ENCODE measurements at places on chromosomes 5 and 9. TPM values are rescaled to one million over a fixed set of nuclear protein-coding genes. Genes with fewer than 3 reads are reported as not detected.

The ARL15 gene
- 13.2 TPM for total RNA-seq

The SPINK13 gene
- not detected for total RNA-seq

GRCh38 chr5:75331-76320 is 16.3 kb upstream of the PLEKHG4B start:
- DNase-seq = no peak

DNA sequence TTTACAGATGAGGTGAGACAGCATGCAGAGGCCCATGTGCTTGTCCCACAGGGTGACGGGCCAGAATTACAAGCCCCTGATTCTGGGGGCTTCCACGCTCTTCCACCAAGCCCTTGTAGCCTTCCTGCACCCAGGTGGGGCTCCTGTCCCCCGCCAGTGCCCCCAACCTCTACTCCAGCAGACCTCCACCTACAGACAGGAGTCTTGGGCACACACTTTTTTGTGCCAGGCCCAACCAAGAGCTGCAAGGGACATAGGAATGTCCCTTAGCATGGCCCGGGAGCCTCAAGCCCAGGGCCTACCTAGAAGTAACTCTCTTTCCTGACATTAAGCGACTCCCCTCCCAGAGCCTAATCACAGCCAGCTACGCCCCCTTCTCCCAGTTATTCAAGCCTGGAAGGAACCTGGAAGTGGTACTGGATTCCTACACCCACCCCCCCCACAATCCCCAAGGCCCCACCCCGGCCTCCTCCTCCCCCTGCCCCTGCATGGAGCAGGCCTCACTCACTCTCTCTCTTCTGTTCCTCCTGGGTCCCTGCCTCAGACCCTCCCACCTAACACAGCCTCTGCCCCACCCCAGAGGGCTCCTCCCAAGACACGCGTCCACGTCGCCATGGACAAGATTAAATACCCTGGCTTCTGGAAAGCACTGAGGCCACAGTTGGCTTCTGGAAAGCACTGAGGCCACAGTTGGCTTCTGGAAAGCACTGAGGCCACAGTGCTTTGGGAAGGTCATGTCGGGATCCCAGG is 30.5 kb downstream of the ADAMTS2 start:
- DNase-seq = no peak

The FNIP1 gene
- 77.2 TPM for total RNA-seq

DNA sequence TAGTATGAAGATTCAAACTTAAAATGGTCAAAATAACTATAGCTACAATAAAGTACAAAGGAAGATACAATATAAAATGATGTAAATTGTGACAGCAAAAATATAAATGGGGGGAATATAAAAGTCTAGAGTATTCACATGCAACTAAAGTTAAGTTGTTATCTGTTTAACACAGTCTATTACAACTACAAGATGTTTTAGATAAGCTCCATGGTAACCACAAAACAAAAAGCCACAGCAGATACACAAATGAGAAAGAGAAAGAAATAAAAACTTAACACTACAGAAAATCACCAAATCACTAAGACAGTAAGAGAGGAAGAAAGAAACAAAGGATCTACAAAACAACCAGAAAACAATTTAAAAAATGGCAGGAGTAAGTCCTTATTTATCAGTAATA is 17.0 kb upstream of the SH3TC2 start:
- no peak for DNase-seq

The ANKRD20A1 gene
- not detected for total RNA-seq

GRCh38 chr5:168800701-168801100 is 221.5 kb upstream of the PANK3 start:
- DNase-seq = no peak

GRCh38 chr9:110555551-110556331 is 23.8 kb downstream of the SVEP1 start:
- DNase-seq = peak; percentile 53

The C9orf72 gene
- 8.1 TPM for total RNA-seq

The WNT8A gene
- total RNA-seq = not detected

DNA sequence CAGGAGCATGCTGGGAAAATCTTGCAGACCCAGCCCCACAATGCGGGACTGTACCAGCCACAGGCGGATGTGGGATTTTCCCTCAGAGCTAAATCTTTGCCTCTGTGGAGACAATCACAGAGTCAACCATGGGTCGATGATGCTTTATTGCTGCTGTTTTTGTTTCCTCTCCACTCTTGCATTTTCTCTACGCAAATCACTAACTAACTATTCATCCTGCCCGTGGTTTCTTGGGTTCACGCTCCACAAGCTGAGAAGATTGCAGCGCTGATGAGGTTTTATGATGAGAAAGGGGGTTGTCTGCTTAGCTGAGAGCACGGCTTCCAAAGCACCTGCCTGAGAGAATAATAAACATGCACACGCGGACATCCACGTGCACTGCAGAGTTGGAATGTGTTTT is 500.2 kb upstream of the ADAMTS16 start:
- no peak for DNase-seq

DNA sequence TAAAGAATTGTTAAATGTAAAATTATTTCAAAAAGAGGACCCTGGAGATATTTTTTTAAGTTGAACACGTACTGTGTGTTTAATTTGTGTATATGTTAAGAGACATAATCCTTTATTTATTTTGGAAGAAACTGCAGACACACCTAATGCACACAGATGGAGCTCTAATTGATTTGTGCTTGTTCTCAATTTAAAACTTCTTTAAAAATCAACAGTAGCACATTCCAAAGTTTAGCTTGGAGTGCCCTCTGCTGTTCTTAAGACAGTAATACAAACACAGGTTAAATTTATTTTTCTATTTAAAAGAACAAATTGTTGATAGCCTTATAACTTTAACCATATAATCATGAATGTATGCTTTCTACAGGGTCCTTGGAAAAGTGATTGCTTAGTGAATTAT is 277.6 kb upstream of the ADAMTS16 start:
- peak; percentile 35 for DNase-seq

The ADGRV1 gene
- total RNA-seq = 4.4 TPM

The IL9 gene
- not detected for total RNA-seq

DNA sequence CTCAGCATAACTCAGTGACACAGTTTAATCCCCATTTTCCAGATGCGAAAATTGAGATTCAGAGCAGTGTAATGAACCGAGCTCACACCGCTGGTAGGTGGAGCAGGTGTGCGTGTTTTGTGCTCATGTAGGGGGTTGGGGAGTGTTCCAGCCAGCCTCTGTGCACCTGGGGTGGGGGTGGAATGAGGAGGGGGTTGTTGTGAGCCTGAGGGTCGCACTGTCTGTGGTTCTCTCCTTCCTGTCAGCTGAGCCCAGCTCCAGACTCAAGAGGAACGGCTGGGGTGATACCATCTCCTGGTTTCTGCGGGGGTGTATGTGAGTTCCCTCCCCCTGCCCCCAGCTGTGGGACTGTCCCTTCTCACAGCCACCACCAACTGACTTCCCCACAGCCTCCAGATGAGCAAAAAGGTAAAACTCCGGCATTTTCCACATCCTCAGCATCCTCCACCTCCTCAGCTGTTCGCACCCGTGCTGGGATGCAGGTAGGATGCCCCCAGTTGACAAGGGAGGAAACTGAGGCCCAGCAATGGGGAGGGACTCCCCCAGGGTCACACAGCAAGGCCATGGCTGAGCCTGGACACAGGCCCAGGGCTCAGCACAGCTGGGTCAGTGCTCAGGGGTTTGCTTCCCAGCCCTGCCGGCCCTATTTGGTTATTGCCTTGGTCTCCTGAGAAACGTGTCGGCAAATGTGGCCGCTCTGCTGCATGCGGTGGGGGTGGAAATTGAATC is 2.1 kb downstream of the SH2D3C start:
- no peak for DNase-seq

- DNase-seq = no peak
Measured at GRCh38 chr9:14006386-14007187, 307.4 kb downstream of the NFIB start.

The PCDHB5 gene
- total RNA-seq = 0.36 TPM

DNA sequence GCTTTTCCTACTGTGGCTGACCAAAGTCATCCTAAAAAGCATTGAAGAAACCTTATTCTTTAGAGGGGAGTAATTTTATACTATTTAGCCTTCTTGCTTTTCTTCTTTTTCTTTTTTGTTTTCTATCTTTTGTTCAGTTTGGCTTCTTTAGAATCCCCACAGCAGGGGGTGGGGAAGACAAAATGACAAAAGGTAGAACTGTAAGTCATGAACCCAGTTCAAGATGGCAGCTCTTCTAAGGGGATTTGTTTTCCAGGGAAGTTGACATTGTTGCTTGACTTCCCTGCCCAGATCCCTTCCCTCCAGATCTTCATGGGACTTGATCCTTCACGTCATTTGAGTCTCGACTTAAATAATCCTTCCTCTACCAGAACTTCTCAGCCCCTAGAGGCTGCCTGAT is 692.4 kb upstream of the DMAC1 start:
- DNase-seq = no peak

- peak; percentile 53 for DNase-seq
Measured at GRCh38 chr9:71748280-71748743, 20.0 kb downstream of the CEMIP2 start.

- DNase-seq = no peak
Measured at GRCh38 chr5:107447587-107447986, 223.2 kb downstream of the EFNA5 start.

DNA sequence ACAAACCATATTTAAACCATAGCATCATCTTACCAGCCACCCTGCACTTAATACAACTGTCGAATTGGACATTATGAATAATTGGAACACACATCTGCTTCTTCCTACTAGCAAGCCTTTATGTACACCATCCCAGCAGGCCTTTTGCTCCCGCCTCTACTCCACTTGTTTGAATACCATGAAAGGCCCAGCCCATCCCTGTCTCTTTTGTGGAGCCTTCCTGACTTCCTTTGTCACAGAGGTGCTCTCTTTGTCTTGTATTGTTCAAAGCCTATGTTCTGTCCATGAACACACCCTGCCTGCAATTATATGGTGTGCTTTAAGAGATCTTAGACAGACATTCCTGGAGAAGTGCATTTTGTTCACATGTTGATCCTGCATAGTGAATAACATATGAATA is 465.7 kb downstream of the DIRAS2 start:
- DNase-seq = no peak

DNA sequence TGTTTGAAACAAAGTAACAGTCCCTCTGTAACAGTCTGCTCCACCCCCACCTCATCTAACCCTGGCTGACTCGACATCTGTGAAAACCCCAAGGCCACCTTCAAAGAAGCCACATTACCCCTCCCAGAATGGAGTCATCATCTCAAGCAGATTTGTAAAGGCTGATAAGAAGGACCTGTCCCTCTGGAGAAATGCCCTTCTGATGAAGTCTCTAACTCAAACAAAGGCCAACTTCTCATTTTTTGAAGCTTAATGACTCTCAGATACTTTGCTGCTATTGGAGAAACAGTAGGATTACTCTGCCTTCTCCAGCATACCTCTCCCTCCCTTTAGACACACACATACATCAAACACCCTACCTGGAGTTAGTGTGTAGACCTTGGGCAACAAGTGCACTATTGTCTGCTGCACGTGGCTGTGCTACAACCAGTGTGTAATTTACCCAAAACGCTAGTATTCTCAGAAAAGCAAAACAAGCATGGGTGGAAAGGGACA is 5.3 kb upstream of the SUSD1 start:
- peak; percentile 60 for DNase-seq

The PRSS3 gene
- total RNA-seq = not detected

The SLCO4C1 gene
- 0.29 TPM for total RNA-seq

Data from myocyte (in vitro differentiated cells).